ENCODE measurements at places on chromosomes 3 and 15. TPM values are rescaled to one million over a fixed set of nuclear protein-coding genes. Genes with fewer than 3 reads are reported as not detected.

Gene BTLA
- not detected for total RNA-seq

Gene IGSF10
- 0.13 TPM for total RNA-seq

Gene SLC24A5
- not detected for total RNA-seq

- H3K36me3 ChIP-seq = no peaks in the 10 kb centered on the region
- no peaks in the 10 kb centered on the region for H3K27me3 ChIP-seq
- H3K4me3 ChIP-seq = no peak overlapping the region
- DNase-seq = no peak
These were observed 294.1 kb upstream of the UBE2E2 start for GRCh38 chr3:22908989-22909507.

Gene RARB
- total RNA-seq = 0.22 TPM

DNA sequence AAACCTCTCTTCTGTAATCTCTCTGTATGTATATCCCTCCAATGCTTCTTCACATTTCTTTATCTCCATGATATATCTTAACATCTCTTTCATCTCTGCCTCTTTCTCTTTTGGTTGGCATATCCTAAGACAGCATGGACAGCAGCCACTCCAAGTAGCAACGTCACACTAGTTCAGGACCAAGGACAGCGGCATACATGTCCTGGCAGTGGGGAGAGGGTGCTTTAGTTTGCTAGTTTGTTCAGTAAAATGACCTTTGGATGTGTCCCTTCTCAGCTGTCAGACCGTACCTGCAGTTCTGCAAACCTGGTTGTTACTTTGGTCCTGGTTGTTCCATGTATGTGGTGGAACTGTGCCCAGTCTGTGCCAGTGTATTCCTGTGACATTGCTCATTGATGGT lies 225.6 kb upstream of the ROPN1 start:
- H3K4me3 ChIP-seq = no peak overlapping the region
- H3K27me3 ChIP-seq = no peaks in the 10 kb centered on the region
- DNase-seq = peak; percentile 71
- H3K36me3 ChIP-seq = no peaks in the 10 kb centered on the region

GRCh38 chr3:13080591-13080990 lies 7.4 kb upstream of the IQSEC1 start:
- H3K4me3 ChIP-seq = no peak overlapping the region
- no peak for DNase-seq
- H3K36me3 ChIP-seq = no peaks in the 10 kb centered on the region
- no peak overlapping the region for H3K27ac ChIP-seq
- no peaks in the 10 kb centered on the region for H3K4me1 ChIP-seq
- no peaks in the 10 kb centered on the region for H3K27me3 ChIP-seq

DNA sequence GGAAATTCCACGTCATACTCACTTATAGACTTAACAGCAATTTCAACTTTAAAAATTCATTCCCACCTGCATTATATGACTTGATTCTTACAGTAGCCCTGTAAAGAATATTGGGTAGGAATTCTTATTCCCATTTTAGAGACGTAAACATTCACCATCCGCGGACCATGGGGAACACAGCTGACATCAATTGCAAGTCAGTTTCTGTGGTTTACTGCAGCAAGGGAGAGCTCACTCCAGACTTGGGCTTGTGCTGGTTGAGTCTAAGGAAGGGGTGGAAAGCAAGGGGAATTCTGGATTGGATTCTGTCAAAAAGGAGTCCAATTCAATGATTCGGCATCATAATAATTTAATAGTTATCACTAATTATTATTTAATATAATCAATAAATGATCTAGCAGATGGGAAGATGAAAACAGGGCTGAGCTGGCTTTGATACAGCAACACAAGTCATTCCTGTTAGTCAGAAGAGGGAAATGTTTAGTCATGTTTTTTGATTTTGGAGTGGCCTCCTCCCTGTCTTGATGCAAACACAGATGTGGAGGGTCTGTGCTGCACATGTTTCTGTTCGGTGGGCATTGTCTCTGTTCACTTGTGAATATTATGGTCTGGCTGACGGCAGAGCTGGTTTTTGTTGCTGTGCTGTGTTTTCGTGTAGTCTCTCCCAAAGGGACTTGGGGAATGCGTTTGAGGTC lies 9.7 kb downstream of the LIPC start:
- peaks cover 3% of the 10 kb centered on the region for H3K4me1 ChIP-seq
- no peaks in the 10 kb centered on the region for H3K36me3 ChIP-seq
- H3K27me3 ChIP-seq = no peaks in the 10 kb centered on the region
- no peak overlapping the region for H3K4me3 ChIP-seq
